ENCODE measurements at places on chromosomes 5 and 9.

- peak; percentile 37 for DNase-seq
Observed at GRCh38 chr5:57316798-57317327, 143.0 kb downstream of the GPBP1 start.

DNA sequence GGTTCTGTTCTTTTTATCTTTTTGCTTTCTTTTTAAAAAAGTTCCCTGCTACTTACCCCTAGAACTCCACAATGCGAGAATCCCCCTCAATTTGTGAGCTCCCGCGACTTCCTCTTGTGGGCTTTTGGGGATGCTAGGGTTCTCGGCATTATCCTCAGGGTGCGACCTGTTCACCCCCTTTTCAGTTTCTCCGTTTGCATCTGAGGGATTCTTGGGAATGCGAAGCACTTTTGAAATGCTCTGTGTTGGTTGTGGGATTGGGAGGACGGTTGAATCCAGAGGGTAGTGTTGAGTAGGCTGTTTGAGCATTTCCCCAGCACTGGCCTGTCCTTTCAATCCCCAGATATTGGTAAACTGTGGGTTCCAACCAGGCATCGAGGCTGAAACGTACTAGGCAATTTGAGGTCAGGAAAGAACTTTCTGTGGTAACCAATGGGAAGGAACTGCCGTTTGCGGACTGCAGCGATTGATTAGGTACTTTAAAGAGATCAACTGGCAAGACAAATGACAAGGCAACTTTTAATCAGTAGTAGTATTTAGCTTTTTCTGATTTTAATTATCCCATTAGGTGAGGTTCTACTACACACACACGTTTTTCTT lies 415 bp downstream of the XRCC4 start:
- no peak for DNase-seq

DNA sequence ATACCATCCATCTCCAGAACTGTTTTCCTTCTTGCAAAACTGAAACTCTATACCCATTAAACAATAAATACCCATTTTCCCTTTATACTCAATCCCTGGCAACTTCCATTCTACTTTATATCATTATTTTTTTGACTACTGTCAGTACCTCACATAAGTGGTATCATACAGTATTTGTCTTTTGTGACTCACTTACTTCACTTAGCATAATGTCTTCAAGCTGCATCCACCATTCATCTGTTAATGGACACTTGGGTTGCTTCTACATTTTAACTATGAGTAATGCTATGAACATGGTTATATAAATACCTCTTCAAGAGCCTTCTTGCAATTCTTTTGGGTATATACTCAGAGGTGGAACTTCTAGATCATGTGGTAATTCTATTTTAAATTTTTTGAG lies 11.6 kb upstream of the TYRP1 start:
- DNase-seq, result no peak

GRCh38 chr5:44665101-44665701 lies 143.5 kb upstream of the MRPS30 start:
- no peak for DNase-seq

DNA sequence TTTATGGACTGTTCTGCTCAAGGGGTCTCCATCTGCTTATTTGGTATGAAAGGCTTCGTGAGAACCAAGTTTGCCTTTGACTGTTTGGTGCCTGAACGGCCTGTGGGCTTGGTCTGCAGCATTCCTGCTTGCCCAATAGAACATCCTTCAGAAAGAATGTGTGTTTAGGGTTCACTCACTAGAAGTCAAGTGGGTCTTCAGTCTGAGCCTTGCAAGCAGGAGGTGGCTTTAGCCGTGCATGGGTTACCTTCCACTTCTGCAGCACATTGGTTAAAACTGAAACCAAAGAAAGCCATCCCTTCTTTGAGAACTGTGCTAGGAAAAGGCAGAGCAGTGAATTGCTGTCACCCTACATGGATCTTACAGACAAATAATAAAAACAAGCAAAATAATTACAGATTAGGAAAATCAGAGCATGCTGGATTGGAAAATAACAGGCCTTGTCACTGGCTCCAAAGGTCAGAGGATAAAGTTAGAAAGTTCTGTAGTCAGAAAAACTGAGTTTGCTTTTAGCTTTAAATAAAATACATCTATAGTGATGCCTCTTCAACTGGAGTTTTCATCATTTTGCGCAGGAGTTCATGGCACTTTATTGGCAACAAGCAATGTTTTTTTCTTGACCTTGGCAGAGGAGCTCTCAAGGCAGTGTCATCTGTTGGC lies 16.6 kb downstream of the WWC1 start:
- no peak for DNase-seq

DNA sequence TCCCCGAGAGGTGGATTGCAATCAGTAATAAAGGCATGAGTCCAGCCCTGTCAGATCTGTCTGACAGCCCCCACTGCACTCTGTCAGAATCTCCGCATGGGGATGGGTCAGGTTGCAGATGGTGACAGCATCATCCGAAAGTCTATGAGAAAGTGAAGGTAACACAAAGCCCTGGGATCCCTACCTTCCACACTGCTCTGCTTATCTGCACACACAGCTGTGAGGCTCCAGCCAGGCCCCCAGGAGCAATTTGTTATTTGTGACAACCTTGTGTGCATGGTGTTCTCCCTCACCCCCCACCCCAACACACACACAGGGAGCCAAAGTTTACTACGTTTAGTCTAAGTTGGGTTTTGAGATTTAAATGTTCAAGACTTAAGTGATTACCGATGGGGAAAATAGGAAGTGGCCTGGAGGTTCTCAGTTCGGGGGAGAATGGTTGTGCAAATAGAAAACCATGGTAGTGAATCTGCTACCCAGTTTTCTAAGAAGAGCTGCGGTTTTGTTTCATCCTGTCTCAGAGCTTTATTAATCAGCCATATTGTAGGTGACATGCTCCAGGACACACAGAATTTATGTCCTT lies 92.7 kb downstream of the SV2C start:
- DNase-seq, result no peak

DNA sequence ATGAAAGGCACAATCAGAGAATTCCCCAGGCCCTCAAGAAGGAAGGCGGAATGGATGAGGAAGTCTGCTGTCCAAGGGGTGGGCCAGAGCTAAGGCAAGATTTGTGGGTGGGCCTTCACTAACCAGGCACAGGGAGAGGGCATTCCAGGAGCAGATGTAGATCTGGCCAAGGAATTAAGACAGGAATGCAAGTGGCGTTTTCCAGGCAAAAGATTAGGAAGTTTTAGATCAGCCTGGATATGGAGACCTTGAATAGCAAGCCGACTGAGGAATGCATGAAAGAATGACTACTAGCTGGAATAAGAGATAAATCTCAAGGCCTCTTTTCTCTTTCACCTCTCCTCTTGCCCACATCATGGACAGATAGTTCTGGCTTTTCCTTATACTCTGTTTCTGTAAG lies 68.5 kb downstream of the GHR start:
- DNase-seq, result no peak

GRCh38 chr9:88041447-88041846 lies 67.1 kb upstream of the CDK20 start:
- DNase-seq, result no peak

All from mucosa of descending colon (tissue), 3 donors.